ENCODE measurements at places on chromosomes 12 and 14.

DNA sequence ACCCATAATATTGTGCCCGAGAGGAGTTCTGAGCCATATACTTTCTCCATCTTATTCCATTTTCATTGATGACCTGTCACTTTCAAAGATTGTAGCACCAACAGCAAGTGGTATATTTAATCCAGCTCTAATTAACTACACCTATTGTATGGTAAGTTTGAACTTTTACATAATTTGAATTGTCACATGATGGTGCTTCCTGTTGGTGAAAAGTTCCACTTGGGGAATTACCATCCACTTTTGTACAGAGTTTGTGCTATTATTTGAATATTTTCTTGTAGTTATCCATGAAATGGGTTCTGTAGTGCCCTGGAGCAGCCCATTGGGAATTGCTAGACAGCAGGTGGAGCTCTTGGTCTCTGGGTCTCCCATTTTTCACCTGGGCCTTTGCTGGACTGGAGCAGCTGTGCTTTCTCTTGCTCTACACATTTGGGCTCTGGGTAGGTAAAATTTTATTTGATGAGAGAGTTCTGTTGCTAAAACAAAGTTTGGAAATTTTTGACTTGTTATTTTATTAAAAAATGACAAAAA, 3.0 kb downstream of the SMCO3 start:
- peak; percentile 45 for DNase-seq
- no peak overlapping the region for H3K4me3 ChIP-seq
- peaks cover 4% of the 10 kb centered on the region for H3K4me1 ChIP-seq
- H3K27me3 ChIP-seq, result no peaks in the 10 kb centered on the region

- no peak for DNase-seq
- no peaks in the 10 kb centered on the region for H3K36me3 ChIP-seq
- 0 out of 2 replicates have a peak, but pooled peaks cover 3% of the 10 kb centered on the region for H3K4me1 ChIP-seq
- no peak overlapping the region for H3K27ac ChIP-seq
Observed at GRCh38 chr12:1927051-1927680, 8.7 kb upstream of the CACNA2D4 start.

- no peak overlapping the region for H3K27ac ChIP-seq
- DNase-seq, result peak; percentile 34
- H3K36me3 ChIP-seq, result no peaks in the 10 kb centered on the region
- H3K4me1 ChIP-seq, result no peaks in the 10 kb centered on the region
- H3K27me3 ChIP-seq, result no peaks in the 10 kb centered on the region
Observed at GRCh38 chr12:47686645-47687240, 19.1 kb downstream of the RPAP3 start.

- H3K4me3 ChIP-seq, result no peak overlapping the region
- H3K27me3 ChIP-seq, result no peaks in the 10 kb centered on the region
- no peak overlapping the region for H3K27ac ChIP-seq
- DNase-seq, result no peak
- H3K4me1 ChIP-seq, result 0 out of 2 replicates have a peak, but pooled peaks cover 4% of the 10 kb centered on the region
- no peaks in the 10 kb centered on the region for H3K36me3 ChIP-seq
Observed at GRCh38 chr14:59354666-59355065, 110.5 kb downstream of the GPR135 start.

GRCh38 chr12:122866379-122866778, 29.5 kb downstream of the VPS37B start:
- H3K27ac ChIP-seq, result no peak overlapping the region
- H3K4me3 ChIP-seq, result no peak overlapping the region
- peaks cover 4% of the 10 kb centered on the region for H3K36me3 ChIP-seq
- H3K4me1 ChIP-seq, result peaks cover 8% of the 10 kb centered on the region
- no peak for DNase-seq

DNA sequence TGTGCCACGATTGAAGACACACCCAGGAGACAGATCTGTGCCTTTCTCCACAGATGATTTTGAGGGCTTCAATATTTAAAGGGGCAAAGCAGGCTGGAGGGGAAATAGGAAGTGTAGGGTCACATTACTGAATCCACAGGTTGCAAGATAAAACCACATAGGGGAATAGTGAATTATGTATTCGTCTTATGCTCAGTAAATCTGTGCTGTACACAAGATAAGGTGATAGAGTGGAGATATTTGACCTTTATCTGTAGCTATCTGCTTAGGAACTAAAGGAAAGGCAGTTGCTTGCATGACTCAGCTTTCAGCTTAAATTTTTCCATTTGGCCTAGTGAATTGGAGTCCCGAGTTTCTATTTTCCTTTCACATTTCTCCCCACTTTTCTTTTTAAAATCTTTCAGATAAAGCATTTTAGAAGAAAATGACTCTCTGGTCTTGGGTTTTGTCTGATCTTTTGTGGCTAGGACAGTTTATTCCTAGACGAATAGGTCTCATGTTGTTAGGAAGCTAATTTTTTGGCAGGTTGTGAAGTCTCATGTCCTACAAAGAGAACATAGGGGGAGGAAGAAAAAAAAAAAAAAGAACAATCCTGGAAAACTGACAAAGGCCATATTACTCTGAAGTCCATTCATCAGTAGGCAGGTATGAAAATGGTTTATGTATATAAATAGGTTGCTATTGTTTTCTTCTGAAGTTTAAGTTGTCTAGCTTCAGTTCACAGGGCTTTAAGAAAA, 55.4 kb downstream of the FBXO33 start:
- DNase-seq, result no peak
- H3K27me3 ChIP-seq, result no peaks in the 10 kb centered on the region
- H3K4me1 ChIP-seq, result 0 out of 2 replicates have a peak, but pooled peaks cover 10% of the 10 kb centered on the region
- H3K4me3 ChIP-seq, result no peak overlapping the region
- no peaks in the 10 kb centered on the region for H3K36me3 ChIP-seq

Data from MM.1S (cell line).